ENCODE measurements at places on chromosomes 4 and X.

- no peak for DNase-seq
Measured at GRCh38 chrX:51026862-51027261, 116.3 kb downstream of the BMP15 start.

DNA sequence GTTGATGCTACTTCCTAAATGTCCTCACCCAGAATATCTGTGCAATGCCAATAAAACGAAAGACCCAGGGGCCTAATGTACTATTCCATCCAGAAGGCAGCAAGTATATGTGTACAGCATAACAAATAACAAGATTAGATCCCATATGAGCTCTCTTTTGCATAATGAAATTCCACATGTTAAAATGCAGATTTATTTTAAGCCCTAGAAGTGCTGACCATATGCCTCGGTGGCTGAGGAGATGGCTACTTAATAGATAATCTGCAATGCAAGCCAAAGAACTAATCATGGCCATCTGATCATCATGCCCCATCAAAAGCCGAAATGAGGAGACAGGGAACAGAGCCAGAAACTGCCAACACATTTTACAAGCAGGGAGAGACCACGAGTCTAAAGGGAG lies 293.5 kb downstream of the KCNIP4 start:
- no peak for DNase-seq

- DNase-seq = no peak
Measured at GRCh38 chr4:36388710-36389109, 107.3 kb downstream of the DTHD1 start.

DNA sequence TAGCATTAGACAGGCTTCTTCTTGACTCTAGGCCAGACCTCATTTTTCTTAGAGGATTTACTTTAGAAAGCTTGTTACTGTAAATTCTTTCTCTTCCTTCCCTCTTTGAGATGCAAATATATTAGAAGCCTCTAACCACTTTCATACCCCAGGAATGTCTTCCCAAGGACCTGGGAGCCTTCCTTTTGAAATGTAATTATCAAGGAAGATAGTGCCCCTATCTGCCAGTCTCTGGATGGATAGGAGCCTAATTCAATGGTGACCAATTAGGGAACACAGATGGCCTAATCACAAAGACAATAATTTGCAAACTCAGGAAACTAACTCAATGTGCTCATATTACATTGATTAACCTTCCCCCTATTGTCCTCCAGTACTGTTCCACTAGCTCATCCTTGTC lies 145.6 kb upstream of the DCAF8L1 start:
- DNase-seq = no peak

- DNase-seq = no peak
Measured at GRCh38 chrX:21933077-21933476, 7.4 kb upstream of the SMS start.

- no peak for DNase-seq
Measured at GRCh38 chr4:169510617-169511016, 101.8 kb downstream of the NEK1 start.

DNA sequence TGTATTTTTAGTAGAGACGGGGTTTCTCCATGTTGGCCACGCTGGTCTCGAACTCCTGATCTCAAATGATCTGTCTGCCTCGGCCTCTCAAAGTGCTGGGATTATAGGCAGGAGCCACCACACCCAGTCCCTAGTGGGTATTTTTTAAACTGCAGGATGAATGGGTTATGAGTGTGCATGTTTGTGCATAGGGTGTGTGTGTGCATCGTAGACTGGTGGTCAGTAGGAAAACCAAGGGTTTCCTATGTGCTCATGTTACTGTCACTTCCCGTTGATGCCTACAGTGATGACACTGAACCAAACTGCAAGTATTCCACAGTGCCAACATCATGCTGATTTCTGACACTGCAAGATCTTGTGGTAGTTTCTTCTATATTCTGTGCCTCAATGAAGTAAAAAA lies 41.1 kb downstream of the DDIT4L start:
- DNase-seq = no peak

- no peak for DNase-seq
Measured at GRCh38 chr4:128376303-128376702, 88.7 kb upstream of the PGRMC2 start.

DNA sequence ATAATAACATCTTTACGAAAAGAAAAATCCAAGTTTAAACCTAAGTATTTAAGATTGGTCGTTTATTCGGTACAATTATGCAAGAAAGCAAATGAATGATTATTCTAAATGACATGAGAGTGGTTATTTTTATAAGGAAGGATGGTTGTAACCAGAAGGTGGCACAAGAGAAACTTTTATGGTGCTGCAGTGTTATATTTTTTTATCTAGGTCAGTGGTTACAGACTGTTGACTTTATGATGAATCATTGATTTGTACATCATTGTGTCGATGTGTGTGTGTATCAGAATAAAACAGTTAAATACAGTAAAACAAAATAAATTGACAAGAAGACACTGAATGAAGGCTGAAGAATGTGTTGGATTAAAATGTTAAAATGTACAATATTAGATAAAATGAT lies 9.8 kb downstream of the DCAF8L2 start:
- no peak for DNase-seq

- DNase-seq = no peak
Measured at GRCh38 chrX:42597481-42597880, 180.5 kb downstream of the PPP1R2C start.

DNA sequence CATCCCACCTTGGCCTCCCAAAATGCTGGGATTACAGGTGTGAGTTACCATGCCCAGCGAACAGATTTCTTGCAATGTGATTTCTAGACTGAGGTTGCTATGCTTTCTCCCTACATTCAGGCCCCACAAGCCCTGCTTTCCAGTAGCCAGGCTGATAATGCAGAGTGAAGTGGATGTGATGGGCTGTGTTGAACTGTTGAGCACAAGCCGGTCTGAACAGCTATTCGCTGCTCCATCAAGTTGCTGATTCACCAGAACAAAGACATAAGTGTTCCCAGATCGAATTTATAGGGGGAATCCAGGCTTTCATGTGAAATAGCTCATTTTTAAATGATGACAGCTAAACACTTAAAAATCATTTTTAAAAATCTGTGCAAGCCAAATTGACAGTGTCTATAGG lies 8.0 kb downstream of the NIPAL1 start:
- no peak for DNase-seq

DNA sequence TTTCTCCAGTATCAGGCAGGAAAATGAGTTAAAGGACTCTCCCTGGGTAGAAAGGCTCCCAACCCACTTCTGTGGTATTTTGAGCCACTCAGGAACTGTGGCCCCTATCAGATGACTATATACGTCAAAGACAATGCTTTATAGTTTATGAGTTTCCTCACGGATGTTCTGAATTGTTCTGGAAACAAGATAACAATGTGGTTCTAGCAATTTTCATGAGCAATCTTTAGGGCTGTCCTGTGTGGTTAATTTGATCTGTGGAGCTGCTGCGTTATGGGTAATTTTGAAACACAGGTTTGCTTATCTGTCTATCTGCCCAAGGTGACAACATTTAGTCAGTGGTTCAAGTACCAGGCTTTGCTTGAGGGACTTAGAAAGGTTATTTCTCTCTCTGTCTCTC lies 46.7 kb upstream of the IL2 start:
- DNase-seq = no peak

- no peak for DNase-seq
Measured at GRCh38 chrX:7689791-7690412, 153.1 kb upstream of the VCX start.

DNA sequence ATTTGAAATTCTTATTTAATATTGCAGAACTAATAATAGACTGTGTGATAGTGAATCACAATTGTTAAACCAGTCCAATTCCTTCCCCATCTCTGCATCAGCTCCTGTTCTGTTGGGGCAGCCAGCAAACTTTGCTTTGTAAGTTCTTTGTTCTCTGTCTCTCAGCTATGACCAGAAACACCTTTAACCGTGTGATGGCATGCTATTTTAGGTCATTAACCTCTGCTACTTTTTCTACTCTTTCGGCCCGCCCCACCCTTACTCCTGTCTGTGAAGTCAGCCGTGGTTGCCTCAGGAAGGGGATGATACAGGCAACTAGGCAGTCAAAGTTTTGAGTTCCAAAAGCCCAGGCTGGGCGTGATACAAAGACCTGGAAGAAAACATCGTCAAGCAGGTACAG lies 51.3 kb upstream of the EGFL6 start:
- no peak for DNase-seq

All from stimulated activated CD8-positive, alpha-beta memory T cell treated with anti-CD3 and anti-CD28 coated beads, Interleukin-4, amount 100 ng/mL, for 1 hour (primary cell).